Activated naive CD8-positive, alpha-beta T cell treated with anti-CD3 and anti-CD28 coated beads for 36 hours (primary cell): ENCODE measurements at places on chromosomes 3 and 15.

- peaks cover 33% of the 10 kb centered on the region for H3K4me1 ChIP-seq
- no peaks in the 10 kb centered on the region for H3K36me3 ChIP-seq
- DNase-seq, result no peak
- no peak overlapping the region for H3K4me3 ChIP-seq
- no peak overlapping the region for H3K27ac ChIP-seq
Observed at GRCh38 chr15:33198541-33198940, 4.0 kb upstream of the FMN1 start.

GRCh38 chr3:54433846-54434245, 311.5 kb downstream of the CACNA2D3 start:
- H3K4me1 ChIP-seq, result no peaks in the 10 kb centered on the region
- peaks cover 3% of the 10 kb centered on the region for H3K27me3 ChIP-seq
- H3K27ac ChIP-seq, result no peak overlapping the region
- no peak overlapping the region for H3K4me3 ChIP-seq
- H3K36me3 ChIP-seq, result no peaks in the 10 kb centered on the region

DNA sequence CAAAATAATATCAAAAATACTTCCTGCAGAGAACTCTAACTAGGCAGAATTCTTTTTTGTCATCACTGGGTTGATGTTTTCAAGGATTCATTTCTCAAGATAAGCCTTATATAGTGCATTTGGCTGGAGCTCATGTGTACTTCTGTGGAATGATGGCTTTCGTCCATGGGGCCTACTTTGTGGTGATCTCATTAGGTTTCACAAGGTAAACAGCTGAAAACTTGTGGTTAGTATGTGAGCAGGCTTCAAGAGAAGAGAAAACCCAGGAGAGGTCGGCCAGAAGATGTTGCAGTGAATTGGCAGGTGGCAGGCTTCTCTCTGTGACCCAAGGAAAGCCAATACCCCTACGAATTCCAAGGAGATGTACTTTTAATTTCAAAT, 121.4 kb upstream of the PHLDB2 start:
- no peak overlapping the region for H3K4me3 ChIP-seq
- peaks cover 24% of the 10 kb centered on the region for H3K4me1 ChIP-seq
- peaks cover 13% of the 10 kb centered on the region for H3K36me3 ChIP-seq
- DNase-seq, result no peak
- H3K27me3 ChIP-seq, result no peaks in the 10 kb centered on the region

- no peaks in the 10 kb centered on the region for H3K27me3 ChIP-seq
- no peak overlapping the region for H3K27ac ChIP-seq
- DNase-seq, result no peak
- H3K36me3 ChIP-seq, result peaks cover 14% of the 10 kb centered on the region
Observed at GRCh38 chr3:188215129-188215528, 61.2 kb downstream of the LPP start.

GRCh38 chr15:75584121-75584520, 5.0 kb upstream of the PTPN9 start:
- no peak overlapping the region for H3K4me3 ChIP-seq
- no peak overlapping the region for H3K27ac ChIP-seq
- DNase-seq, result no peak
- H3K27me3 ChIP-seq, result no peaks in the 10 kb centered on the region
- H3K4me1 ChIP-seq, result peaks cover 5% of the 10 kb centered on the region

DNA sequence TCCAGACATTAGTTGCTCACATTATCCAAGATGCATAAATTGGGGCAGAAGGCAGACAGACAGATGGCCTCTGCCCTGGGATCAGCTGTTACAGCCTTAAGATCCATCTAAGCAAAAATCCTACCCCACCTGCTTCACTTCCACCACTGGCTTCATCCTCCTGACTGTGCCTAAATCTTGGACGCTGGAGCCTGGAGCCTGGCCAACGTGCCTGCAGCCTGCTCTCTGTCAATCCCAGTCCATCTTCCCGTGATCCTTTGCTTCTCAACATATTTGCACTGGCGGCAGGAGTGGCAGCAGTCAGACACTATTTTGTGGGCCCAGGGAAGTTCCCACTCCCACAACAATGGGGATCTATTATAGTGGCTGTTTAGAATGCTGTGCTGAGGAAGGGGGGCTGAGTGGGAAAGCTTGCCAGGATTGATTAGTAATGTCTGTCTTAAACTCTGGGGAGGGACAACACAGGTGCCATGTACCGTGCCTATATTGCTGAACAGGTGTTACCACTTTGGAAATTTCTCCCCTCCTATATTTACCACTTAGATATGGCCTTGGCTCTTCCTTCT, 121.2 kb downstream of the MEGF11 start:
- peaks cover 10% of the 10 kb centered on the region for H3K4me1 ChIP-seq
- no peak for DNase-seq
- no peaks in the 10 kb centered on the region for H3K36me3 ChIP-seq
- H3K27me3 ChIP-seq, result no peaks in the 10 kb centered on the region
- no peak overlapping the region for H3K27ac ChIP-seq

- H3K27me3 ChIP-seq, result peaks cover 24% of the 10 kb centered on the region
- H3K36me3 ChIP-seq, result no peaks in the 10 kb centered on the region
- H3K4me1 ChIP-seq, result no peaks in the 10 kb centered on the region
- no peak for DNase-seq
Observed at GRCh38 chr15:88238618-88239430, 17.7 kb downstream of the NTRK3 start.

DNA sequence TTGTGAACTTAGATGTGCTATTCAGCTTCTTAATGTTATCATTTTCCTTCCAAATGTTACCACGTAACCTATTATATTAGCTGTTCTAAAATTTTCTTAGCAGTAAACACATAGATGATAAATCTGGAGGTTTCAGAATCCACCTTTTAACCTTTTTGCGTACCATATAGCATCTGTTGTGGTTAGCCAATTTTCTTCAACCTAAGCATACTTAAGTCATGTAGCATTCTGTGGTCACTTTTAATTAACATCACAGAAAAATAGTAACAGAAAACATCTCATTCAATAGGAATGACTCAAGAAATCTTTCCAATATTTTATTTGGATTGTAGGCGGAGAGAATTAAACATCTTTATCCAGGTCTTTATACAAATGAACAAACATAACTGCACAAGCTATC, 1465.3 kb upstream of the GBE1 start:
- H3K36me3 ChIP-seq, result no peaks in the 10 kb centered on the region
- no peak overlapping the region for H3K27ac ChIP-seq
- no peak overlapping the region for H3K4me3 ChIP-seq
- no peaks in the 10 kb centered on the region for H3K27me3 ChIP-seq
- no peaks in the 10 kb centered on the region for H3K4me1 ChIP-seq
- no peak for DNase-seq

DNA sequence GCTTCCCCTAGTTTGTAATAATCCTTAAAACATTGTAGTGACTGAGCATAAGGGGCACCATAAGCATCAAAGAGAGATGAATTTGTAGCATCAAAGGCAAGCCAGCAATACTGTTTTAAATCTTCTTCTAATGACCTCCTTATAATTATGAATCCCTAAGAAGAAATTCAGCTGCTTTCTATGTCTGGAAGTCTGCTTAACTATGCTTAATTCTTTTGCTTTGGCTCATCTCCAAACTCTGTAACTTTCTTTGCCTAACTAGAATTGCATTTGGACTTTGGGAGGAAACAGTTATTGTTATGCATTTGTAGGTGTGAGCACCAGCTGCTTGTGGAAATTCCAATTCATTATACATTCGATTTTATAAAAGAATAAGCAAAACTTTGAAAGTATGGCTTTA, 117.7 kb upstream of the SPATA16 start:
- no peak overlapping the region for H3K4me3 ChIP-seq
- H3K27me3 ChIP-seq, result no peaks in the 10 kb centered on the region
- no peak for DNase-seq
- H3K36me3 ChIP-seq, result no peaks in the 10 kb centered on the region
- H3K27ac ChIP-seq, result no peak overlapping the region
- no peaks in the 10 kb centered on the region for H3K4me1 ChIP-seq

GRCh38 chr15:83980637-83981036, 254.9 kb upstream of the GOLGA6L4 start:
- H3K27ac ChIP-seq, result no peak overlapping the region
- H3K36me3 ChIP-seq, result peaks cover 1% of the 10 kb centered on the region
- H3K4me3 ChIP-seq, result no peak overlapping the region
- no peaks in the 10 kb centered on the region for H3K4me1 ChIP-seq
- H3K27me3 ChIP-seq, result peaks cover 8% of the 10 kb centered on the region
- DNase-seq, result no peak

- DNase-seq, result no peak
- H3K4me3 ChIP-seq, result no peak overlapping the region
- H3K36me3 ChIP-seq, result peaks cover 2% of the 10 kb centered on the region
- no peaks in the 10 kb centered on the region for H3K27me3 ChIP-seq
- no peaks in the 10 kb centered on the region for H3K4me1 ChIP-seq
- no peak overlapping the region for H3K27ac ChIP-seq
Observed at GRCh38 chr3:177658354-177658753, 461.1 kb upstream of the TBL1XR1 start.

DNA sequence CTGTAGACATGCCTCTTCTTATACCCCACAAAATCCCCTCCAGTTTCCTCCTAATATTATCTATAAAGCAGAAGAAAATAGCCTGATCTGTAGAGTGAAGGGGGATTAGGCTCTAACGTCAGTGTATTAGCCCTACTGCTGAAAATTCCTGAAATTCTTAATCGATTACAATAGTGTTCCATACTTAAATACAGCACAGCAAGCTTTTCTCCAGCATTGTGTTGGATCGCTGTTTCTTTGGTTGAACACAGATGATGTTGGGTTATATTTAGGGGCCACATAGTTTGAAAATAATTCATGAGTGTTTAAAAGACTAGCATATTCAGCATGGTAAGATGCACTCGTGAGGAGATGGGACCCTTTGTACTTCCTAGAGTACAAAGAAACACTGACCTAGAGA, 52.5 kb downstream of the PIAS1 start:
- DNase-seq, result no peak
- peaks cover 50% of the 10 kb centered on the region for H3K36me3 ChIP-seq
- no peak overlapping the region for H3K4me3 ChIP-seq
- H3K27ac ChIP-seq, result no peak overlapping the region

DNA sequence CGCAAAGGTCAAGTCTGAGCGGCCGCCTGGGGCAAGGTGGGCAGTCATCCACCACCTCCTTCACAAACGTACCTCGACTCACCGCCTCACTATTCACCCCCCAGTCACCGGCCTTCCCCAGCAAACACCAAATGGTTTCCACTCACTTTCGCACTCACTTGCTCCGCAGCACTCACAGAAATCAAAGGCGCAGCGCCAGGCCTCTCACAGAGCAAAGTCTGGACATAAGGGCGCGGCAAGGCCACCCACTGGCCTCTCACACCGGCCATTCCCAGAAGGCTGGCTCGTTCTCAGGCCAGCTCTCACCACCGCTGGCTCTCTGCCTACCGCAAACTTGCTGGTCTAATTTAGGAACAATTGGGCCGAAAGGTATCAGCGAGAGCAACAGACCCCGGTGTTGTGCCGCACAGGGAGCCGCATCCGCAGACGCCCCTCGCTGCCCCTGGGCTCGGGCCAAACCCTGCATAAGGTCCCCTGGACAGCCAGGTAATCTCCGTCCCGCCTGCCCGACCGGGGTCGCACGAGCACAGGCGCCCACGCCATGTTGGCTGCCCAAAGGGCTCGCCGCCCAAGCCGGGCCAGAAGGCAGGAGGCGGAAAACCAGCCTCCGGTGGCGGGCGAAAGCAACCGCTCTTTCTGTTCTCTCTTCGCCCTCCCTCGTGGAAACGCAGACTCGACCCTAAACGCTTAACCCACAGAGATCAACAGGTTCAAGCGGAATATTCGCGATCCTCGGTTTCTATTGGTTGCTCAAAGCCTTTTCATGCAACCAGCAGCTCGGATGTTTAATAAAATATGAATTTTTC, 2.9 kb downstream of the SHOX2 start:
- no peak for DNase-seq
- H3K4me1 ChIP-seq, result peaks cover 46% of the 10 kb centered on the region
- H3K36me3 ChIP-seq, result peaks cover 1% of the 10 kb centered on the region
- peaks cover 100% of the 10 kb centered on the region for H3K27me3 ChIP-seq

DNA sequence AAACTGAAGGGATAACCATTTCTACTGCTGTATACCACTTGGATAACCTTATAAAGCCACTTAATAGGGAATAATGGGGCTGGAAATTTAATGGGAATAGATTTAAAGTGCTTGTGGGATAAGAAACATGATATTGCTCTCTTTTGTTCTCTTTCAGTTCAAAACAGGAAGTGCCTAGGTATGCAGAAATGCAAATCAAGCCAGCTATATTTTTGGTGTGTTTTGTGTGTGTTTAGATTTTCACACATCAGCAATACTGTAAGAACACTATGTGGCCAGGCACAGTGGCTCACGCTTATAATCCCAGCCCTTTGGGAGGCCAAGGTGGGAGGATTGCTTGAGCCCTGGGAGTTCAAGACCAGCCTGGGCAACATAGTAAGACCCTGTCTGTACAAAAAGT, 442.3 kb upstream of the TPRG1 start:
- peaks cover 25% of the 10 kb centered on the region for H3K4me1 ChIP-seq
- no peaks in the 10 kb centered on the region for H3K27me3 ChIP-seq
- DNase-seq, result no peak
- no peak overlapping the region for H3K27ac ChIP-seq
- H3K36me3 ChIP-seq, result peaks cover 6% of the 10 kb centered on the region

DNA sequence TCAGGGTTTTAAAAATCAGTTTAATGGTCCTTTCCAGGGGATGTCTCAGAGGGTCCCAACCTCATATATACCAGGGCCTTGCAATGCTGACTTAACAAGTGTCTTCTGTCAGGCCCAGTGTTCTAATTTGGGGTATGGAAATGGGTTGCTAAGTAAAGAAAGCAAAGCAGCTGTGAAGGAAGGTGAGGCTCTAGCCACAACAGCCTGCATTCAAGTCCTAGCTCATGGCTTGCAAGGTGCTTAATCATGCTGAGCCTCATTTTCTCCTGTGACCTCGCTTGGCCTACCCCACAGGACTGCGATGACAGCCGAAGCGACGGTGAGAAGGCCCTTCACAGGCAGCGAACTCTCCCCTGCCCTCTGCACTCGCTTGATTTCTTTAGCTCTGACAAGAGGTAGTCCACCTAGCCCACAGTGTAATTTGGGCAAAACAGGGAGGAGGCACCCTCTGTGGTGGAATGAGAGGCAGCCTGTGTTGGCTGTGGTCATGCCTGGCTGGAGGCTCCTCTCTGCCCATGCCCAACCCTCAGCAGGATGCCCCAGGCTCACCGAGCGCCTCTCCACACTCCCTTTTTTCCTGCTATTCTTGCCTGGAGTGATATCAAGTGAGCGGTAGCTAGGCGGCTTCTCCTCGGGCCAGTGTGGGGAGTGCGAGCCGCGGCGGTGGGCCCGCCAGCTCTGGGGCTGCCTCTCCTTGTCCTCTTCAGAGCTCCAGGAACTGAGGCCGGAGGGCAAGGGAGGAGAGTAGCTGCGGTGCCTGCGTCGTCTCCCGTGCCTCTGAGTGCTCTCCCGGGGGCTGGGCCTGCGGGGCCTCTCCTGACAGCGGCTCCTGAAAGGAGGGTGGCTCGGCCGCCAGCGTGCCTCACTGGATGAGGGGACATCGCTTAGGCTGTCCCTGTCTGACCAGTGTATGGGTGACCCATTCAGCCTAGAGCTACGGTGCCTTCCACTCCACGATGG, 29.2 kb downstream of the ILDR1 start:
- DNase-seq, result no peak
- H3K4me3 ChIP-seq, result no peak overlapping the region
- peaks cover 23% of the 10 kb centered on the region for H3K4me1 ChIP-seq
- H3K27me3 ChIP-seq, result peaks cover 6% of the 10 kb centered on the region
- no peak overlapping the region for H3K27ac ChIP-seq

DNA sequence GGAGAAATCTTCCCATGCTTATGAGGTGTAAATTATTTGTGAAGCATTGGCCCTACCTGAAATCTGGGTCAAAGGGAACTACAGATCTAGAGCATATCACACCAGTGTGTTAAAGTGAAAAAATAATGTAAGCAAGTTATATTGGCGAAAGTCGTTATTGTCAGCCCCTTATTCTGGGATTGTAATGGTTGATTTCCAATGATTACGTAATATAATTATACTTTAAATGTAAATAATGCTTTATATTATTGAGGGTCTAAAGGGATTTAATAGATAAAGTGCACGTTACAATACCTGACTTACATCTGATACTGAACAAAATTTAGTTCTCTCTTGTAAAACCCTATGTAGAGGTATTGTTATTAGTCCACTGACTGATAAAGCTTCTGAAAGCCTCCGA, 101.2 kb downstream of the NEO1 start:
- H3K4me1 ChIP-seq, result no peaks in the 10 kb centered on the region
- H3K27me3 ChIP-seq, result no peaks in the 10 kb centered on the region
